ENCODE measurements at places on chromosomes 2 and 18. TPM values are rescaled to one million over a fixed set of nuclear protein-coding genes. Genes with fewer than 3 reads are reported as not detected.

Gene RESP18
- total RNA-seq: not detected

DNA sequence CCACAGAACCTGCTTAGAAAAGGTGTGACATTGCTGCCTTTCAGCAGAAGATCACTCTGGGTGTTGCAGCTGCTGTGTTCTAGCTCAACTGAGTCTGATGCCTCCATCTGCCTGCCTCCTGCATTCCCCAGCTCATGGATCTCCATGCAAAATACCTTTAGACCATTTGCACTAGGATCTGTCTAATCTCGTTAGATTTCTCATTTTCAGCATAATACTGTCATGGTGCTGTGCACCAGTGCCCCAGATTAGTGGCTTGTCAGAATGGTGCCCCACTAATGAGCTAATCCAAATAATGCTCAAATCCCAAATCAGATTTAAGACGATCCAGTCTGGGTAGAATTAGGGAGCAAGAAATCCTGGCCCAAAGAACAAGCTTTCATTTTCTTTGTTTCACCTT lies 284.4 kb upstream of the PARD3B start:
- no peak for DNase-seq

- DNase-seq: no peak
Observed at GRCh38 chr2:111201214-111201613, 80.5 kb downstream of the BCL2L11 start.

Gene TMEM247
- not detected for total RNA-seq

- DNase-seq: no peak
Observed at GRCh38 chr2:174798801-174799200, 34.5 kb upstream of the CHRNA1 start.

DNA sequence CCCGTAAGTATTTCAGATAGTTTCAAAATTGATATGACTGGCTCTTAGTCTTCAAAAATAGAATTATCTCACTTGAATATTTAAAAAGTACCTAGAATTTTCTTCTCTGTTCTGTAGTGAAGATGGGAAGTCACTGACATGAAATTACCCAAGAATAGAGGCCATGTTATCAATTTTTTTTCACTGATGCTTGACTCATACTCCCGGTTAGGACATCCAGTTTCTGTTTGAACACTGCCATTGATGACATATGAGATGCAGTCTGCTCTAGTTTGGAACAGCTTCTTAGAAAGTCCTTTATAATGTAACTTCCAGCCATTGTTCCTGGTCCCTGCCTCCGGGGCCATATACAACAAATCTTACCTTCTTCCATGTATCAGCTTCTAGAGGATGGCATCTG lies 26.0 kb downstream of the MAP3K20 start:
- DNase-seq: no peak

GRCh38 chr2:136189221-136189782 lies 71.4 kb upstream of the CXCR4 start:
- no peak for DNase-seq

Measured in posterior vena cava (tissue), 2 donors.